Activated CD4-positive, alpha-beta T cell treated with anti-CD3 and anti-CD28 coated beads, Interleukin-2, amount 50 U/mL, for 48 hours (primary cell): ENCODE measurements at places on chromosomes 3 and 15.
A peak's percentile ranks its signal among the peaks of the same experiment; 100 is the strongest.

DNA sequence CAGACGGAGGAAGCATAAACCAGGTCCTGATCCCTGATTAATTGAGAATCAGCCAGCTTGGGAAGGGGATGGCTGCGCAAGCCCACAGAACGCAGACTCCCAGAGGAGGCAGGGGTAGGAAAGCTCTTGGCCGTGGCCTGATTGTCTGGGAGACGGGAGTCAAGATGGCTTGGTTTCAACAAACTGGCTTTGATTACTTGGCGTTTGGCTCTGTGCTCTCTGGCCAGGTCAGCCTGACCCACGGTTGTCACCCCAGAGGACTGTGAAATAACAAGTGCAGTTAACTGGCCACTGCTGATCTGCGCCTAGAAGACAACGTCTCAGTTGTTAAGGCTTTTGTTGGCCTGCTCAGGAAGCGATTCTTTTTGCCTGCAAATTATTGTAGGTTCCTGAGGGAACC, 387.0 kb upstream of the PROK2 start:
- no peak for DNase-seq

- DNase-seq: peak; percentile 67
These were observed 136.2 kb downstream of the CHDH start for GRCh38 chr3:53709860-53710674.

DNA sequence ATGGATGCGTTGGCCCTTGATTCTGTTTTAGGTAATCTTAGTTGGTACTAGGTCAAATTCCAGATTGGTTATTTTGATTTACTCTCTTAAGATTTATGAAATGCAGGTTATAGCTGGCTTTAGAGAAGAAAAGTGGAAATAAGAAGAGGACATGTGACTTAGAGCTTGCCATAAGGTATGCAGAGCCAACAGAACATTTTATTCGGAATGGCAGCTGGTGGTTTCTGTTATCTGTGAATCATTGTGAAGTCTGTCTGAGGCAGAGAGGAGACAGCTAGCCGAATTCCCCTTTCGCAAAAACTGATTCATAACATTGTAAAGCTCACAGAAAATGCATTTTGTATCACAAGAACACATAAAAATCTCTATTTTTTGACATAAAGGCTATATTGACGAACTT, 82.1 kb downstream of the FILIP1L start:
- no peak for DNase-seq

DNA sequence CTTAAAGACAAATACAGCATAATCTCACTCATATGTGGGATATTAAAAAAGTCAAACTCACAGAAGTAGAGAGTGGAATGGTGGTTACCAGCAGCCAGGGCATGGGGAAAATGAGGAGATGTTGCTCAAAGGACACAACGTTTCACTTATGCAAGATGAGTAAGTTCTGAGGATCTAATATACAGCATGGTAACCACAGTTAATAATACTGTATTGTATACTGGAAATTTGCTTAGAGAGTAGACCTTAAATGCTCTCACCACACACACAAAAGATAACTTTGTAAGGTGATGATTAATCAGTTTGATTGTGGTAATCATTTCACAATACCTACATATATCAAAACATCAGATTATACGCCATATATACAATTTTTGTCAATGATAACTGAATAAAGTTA, 60.0 kb downstream of the MYH15 start:
- no peak for DNase-seq

- no peak for DNase-seq
These were observed 32.5 kb upstream of the TM4SF4 start for GRCh38 chr3:149442043-149442442.

- no peak for DNase-seq
These were observed 19.5 kb downstream of the LIPH start for GRCh38 chr3:185532901-185533300.
